ENCODE measurements at places on chromosomes 3 and 15. TPM values are rescaled to one million over a fixed set of nuclear protein-coding genes. Genes with fewer than 3 reads are reported as not detected.

DNA sequence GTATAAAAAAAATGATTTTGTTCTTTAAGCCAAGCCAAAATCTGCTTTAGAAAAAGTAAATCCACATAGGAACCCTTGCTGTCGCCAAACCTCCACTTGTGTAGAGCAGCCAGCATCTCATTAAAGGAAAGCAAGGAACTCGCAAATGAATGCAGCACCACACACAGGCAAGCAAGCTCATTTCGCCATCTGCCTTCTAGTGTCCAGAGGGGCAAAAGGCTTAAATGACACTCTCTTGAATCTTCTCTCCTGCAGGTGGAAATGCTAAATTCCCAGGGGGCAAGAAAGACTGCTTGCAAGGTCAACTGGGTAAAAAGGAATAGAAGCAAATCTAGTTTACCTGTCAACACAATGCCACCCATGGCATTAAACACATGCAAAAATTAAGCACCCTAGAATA lies 2.4 kb downstream of the MB21D2 start:
- H3K4me1 ChIP-seq: no peaks in the 10 kb centered on the region
- H3K27ac ChIP-seq: no peak overlapping the region
- DNase-seq: no peak
- no peak overlapping the region for H3K4me3 ChIP-seq

- peak; percentile 55 for DNase-seq
- no peaks in the 10 kb centered on the region for H3K36me3 ChIP-seq
- no peak overlapping the region for H3K4me3 ChIP-seq
Observed at GRCh38 chr3:127455541-127456450, 134.7 kb downstream of the TPRA1 start.

- no peaks in the 10 kb centered on the region for H3K36me3 ChIP-seq
- H3K4me3 ChIP-seq: no peak overlapping the region
- H3K4me1 ChIP-seq: no peaks in the 10 kb centered on the region
- DNase-seq: no peak
Observed at GRCh38 chr3:118955914-118956556, 78.6 kb downstream of the IGSF11 start.

DNA sequence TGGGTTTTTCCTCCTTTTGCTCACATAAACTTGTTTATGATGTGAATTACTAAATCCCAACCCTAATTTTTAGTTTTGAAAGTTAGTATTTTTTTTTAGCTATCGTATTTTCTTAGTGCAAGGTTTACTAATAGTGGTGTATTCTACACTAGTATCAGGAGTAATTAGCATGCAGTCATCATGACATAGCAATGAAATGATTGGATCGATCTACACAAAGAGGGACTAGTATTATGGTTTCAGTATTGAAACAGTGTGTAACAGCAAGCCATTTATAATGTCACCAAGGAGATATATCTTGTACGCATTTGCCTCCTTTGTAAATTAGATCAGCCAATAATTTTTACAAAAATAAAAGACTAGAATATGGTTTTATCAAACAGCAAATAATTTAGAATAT lies 38.7 kb downstream of the RNF111 start:
- H3K27me3 ChIP-seq: no peaks in the 10 kb centered on the region
- H3K27ac ChIP-seq: no peak overlapping the region
- no peak for DNase-seq
- no peaks in the 10 kb centered on the region for H3K4me1 ChIP-seq
- no peaks in the 10 kb centered on the region for H3K36me3 ChIP-seq

- H3K27ac ChIP-seq: no peak overlapping the region
- H3K4me1 ChIP-seq: no peaks in the 10 kb centered on the region
- H3K36me3 ChIP-seq: no peaks in the 10 kb centered on the region
Observed at GRCh38 chr3:196774848-196775422, 35.3 kb downstream of the PAK2 start.

DNA sequence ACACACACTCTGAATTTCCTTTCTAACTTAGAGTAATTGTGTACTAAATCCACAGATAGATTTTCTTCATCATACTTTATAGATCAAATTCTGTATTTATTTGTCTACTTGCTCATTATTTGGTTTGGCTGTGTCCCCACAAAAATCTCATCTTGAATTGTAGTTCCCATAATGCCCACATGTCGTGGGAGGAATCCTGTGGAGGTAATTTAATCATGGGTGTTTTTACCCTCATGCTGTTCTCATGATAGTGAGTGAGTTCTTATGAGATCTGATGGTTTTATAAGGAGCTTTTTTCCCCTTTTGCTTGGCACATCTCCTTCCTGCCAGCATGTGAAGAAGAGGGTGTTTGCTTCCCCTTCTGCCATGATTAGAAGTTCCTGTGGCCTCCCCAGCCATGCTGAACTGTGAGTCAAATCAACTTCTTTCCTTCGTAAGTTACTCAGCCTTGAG lies 198.3 kb upstream of the TGFBR2 start:
- H3K4me1 ChIP-seq: no peaks in the 10 kb centered on the region
- H3K27me3 ChIP-seq: no peaks in the 10 kb centered on the region
- no peak overlapping the region for H3K27ac ChIP-seq
- no peak overlapping the region for H3K4me3 ChIP-seq
- H3K36me3 ChIP-seq: no peaks in the 10 kb centered on the region
- DNase-seq: no peak

GRCh38 chr3:136390574-136390973 lies 140.4 kb downstream of the PCCB start:
- H3K27me3 ChIP-seq: no peaks in the 10 kb centered on the region
- DNase-seq: no peak
- no peak overlapping the region for H3K27ac ChIP-seq
- H3K4me3 ChIP-seq: no peak overlapping the region

DNA sequence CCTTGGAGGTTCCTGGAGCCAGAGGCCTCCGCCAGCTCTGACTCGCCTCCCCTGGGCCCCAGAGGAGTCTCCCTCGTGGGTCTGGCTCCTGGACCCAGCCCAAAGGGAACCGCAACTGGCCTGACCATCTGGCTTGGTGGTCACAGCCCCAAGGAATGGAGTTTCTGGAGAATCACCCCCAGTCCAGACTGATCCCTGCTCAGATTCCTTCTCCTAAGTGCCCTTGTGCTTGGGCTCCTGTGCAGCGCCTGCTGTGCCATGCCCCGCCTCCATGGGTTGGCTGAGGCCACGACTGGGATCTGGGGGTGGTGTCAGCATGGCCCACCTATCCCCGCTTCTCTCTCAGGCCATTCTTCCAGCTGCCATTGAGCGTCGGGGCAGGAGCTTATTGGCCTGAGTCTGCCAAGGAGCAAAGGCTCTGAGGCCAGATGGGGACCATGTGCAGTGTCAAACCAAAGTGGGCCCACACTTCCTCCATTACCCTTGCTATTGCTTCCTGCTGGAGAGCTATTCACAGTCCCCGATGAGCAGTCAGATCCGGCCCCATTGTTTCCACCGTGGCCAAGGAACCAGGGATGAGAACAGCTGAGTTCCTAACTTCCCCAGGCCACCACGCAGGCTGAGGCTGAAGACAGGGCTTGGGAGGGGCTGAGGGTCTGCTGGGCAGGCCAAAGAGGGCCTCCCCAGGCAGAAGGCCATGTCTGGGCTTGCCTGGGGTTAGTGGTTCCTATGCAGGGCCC lies 19.0 kb downstream of the CSPG4 start:
- H3K36me3 ChIP-seq: no peaks in the 10 kb centered on the region
- no peaks in the 10 kb centered on the region for H3K4me1 ChIP-seq
- DNase-seq: no peak
- H3K4me3 ChIP-seq: no peak overlapping the region

DNA sequence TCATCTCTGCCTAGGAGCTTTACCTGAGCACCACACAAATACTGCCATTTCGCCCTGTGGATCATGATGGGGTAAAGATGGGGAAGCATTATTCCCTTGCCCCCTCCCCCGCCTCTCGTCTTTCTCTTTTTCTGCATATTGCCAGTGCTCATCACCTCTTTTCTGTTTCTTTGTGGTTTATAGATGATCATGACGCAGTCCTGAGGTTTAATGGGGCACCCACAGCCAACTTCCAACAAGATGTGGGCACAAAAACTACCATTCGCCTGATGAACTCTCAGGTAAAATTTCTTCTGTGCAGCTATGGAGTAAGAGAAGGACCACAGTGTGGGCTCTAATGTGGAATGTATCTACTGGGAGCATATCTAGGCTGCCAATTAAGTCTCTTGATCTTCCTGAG lies 88.2 kb downstream of the RPL39L start:
- H3K4me1 ChIP-seq: no peaks in the 10 kb centered on the region
- no peak overlapping the region for H3K27ac ChIP-seq
- H3K36me3 ChIP-seq: no peaks in the 10 kb centered on the region
- H3K27me3 ChIP-seq: no peaks in the 10 kb centered on the region
- no peak for DNase-seq
- no peak overlapping the region for H3K4me3 ChIP-seq

DNA sequence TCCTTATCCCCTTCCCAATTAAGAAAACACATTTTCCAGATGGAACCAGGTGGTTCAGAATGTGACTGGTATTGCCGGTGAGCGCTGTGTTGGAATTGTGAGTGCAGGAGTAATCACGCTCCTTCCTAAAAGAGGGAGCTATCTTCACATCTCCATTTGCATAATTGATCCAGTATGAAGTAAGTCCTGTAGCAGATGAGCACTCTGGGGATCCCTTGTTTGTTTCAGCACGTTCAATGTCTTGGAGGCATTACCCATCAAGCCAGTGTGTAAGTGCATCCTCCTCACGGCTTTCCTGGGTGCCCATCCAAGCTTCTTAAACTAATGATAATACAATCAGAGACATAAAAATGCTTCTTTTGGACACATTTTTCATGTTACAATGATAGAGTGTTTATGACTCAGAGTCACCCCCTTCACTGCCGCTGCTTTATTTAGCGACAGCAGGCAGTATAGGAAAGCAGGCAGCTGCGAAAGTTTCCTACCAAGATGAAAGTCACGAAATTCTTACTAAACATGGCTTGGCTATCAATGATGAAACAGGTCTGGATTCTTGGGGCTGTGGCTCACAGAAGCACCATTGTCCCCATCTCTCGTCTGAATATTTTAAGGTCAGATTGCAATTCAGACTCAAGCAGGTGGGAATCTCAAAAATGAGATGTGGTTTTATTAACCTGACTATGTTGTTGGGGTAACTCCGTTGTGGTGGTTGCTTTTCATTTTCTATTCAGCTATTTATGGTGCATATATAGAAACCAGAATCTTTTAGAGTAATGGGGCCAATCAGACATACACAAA lies 346.3 kb upstream of the MDFIC2 start:
- H3K27me3 ChIP-seq: no peaks in the 10 kb centered on the region
- H3K4me1 ChIP-seq: no peaks in the 10 kb centered on the region
- no peak for DNase-seq
- no peak overlapping the region for H3K4me3 ChIP-seq

DNA sequence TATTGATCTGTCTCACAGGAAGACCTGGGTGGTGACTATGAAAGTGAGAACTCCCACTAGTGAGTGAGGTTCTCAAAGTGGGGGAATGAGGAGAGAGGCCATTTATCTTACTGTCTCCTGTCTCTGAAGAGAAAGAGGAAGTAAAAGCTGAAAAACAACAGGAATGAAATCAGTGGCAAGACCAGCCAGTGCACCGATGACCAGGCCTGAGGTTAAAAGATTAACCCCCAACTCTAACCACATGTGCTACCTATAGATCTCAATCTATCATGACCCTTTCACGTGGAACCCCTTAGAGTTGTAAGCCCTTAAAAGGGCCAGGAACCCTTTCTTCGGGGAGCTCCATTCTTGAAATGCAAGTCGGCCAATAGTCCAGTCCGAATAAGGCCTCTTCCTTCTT lies 239.3 kb upstream of the CNTN6 start:
- H3K36me3 ChIP-seq: no peaks in the 10 kb centered on the region
- H3K4me1 ChIP-seq: no peaks in the 10 kb centered on the region
- H3K4me3 ChIP-seq: no peak overlapping the region

DNA sequence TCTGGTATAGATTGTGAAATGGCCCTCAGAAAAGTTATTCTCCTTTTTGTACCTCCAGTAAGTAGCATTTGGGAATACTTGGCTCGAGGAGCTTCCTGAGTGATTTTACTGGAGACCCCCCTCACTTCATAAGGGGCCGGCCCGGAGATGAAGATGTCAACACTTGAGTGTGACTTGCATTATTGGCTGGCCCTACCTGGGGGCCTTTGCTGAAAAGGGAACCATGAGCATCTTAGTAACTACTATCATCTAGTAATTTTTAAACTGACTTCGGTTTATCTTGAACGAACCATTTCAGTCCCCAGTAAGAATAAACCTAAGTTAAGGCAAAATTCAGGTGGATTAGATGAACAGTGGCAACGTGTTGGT lies 1.3 kb downstream of the FAIM start:
- peak overlapping the region; percentile 99 for H3K27ac ChIP-seq
- H3K4me3 ChIP-seq: peak overlapping the region; percentile 80
- no peak for DNase-seq
- no peaks in the 10 kb centered on the region for H3K36me3 ChIP-seq
- no peaks in the 10 kb centered on the region for H3K4me1 ChIP-seq

- H3K36me3 ChIP-seq: no peaks in the 10 kb centered on the region
- H3K27me3 ChIP-seq: no peaks in the 10 kb centered on the region
- peaks cover 10% of the 10 kb centered on the region for H3K4me1 ChIP-seq
- no peak for DNase-seq
- H3K4me3 ChIP-seq: no peak overlapping the region
Observed at GRCh38 chr15:39501366-39502081, 79.4 kb upstream of the THBS1 start.

- H3K4me1 ChIP-seq: no peaks in the 10 kb centered on the region
- H3K27ac ChIP-seq: no peak overlapping the region
- H3K27me3 ChIP-seq: no peaks in the 10 kb centered on the region
- no peaks in the 10 kb centered on the region for H3K36me3 ChIP-seq
- DNase-seq: no peak
Observed at GRCh38 chr3:28844298-28845005, 436.4 kb upstream of the RBMS3 start.

DNA sequence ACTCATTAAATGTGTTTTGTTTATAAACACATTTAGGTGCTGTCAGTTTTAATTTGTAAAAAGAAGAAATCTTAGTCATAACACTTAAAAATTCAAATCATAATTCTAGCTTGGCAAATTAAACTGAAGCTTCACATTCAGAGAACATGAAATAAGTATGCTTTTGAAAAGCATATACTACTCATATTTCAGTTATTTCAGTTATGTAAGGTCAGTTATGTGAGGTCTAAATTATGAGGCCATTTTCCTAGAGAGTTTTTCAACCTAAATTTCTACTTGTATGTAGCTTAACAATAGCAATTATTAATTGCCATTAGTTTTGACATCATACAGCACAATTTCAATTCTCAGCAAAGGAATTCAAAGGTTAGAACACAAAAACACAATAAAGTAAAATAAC lies 465.0 kb downstream of the PLOD2 start:
- no peak for DNase-seq
- no peaks in the 10 kb centered on the region for H3K4me1 ChIP-seq
- H3K36me3 ChIP-seq: no peaks in the 10 kb centered on the region

GRCh38 chr3:126547721-126548120 lies 11.0 kb downstream of the C3orf22 start:
- no peaks in the 10 kb centered on the region for H3K4me1 ChIP-seq
- no peak overlapping the region for H3K27ac ChIP-seq
- no peaks in the 10 kb centered on the region for H3K27me3 ChIP-seq
- DNase-seq: no peak

GRCh38 chr3:184058029-184058428 lies 5.2 kb downstream of the HTR3C start:
- H3K36me3 ChIP-seq: no peaks in the 10 kb centered on the region
- no peaks in the 10 kb centered on the region for H3K27me3 ChIP-seq
- no peaks in the 10 kb centered on the region for H3K4me1 ChIP-seq
- H3K4me3 ChIP-seq: no peak overlapping the region
- no peak overlapping the region for H3K27ac ChIP-seq

- no peak overlapping the region for H3K27ac ChIP-seq
- H3K4me3 ChIP-seq: no peak overlapping the region
- H3K36me3 ChIP-seq: no peaks in the 10 kb centered on the region
Observed at GRCh38 chr15:60914360-60914759, 314.7 kb downstream of the RORA start.

Gene GPR149
- not detected for total RNA-seq

Gene PSMD2
- 117 TPM for total RNA-seq

Gene CCR1
- total RNA-seq: 3.7 TPM

Gene MNS1
- 4.6 TPM for total RNA-seq

Gene MST1R
- total RNA-seq: 4.9 TPM

Gene SLC22A13
- total RNA-seq: not detected

Gene CHRNA3
- 1.3 TPM for total RNA-seq

Gene IL12A
- total RNA-seq: not detected

Gene SERINC4
- total RNA-seq: not detected

All from uterus (tissue), 4 donors.